Thymus (tissue), 14 donors: ENCODE measurements at places on chromosomes 13 and 19. TPM values are rescaled to one million over a fixed set of nuclear protein-coding genes. Genes with fewer than 3 reads are reported as not detected.

LAIR1 gene
- 127 TPM for total RNA-seq

CGB2 gene
- not detected for total RNA-seq

GRCh38 chr13:38518328-38518727, 168.5 kb upstream of the FREM2 start:
- DNase-seq = no peak

- no peak for DNase-seq
Observed at GRCh38 chr19:13693889-13694288, 70.4 kb upstream of the MRI1 start.

GRCh38 chr19:46365561-46365960, 18.7 kb downstream of the PPP5C start:
- no peak for DNase-seq

- no peak for DNase-seq
Observed at GRCh38 chr13:25910991-25911419, 140.8 kb downstream of the SHISA2 start.

CLEC4G gene
- total RNA-seq = 0.52 TPM

DNA sequence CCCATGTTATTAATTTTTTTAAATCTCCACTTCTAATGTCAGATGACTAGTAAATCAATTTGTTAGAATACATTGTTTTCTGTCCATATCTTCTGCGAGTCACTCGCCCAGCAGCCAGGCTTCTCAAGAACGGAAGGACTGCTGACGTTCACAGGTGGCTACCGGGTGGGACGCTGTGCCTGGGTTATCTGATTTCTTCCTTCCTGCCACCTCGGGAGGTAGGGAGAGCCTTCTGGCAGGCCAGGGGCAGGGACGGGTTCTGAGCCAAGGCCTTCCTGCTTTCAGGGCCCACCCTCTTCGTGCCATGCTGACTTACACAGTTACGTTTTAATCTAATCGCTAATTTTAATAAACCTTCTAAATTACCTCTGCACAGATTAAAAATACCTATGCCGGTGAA, 7.9 kb upstream of the C1QTNF9 start:
- DNase-seq = no peak

GRCh38 chr19:10763411-10763810, 45.5 kb downstream of the DNM2 start:
- no peak for DNase-seq

GRCh38 chr19:1653300-1653628, 849 bp upstream of the TCF3 start:
- DNase-seq = no peak

GRCh38 chr19:524062-524674, 7.4 kb upstream of the CDC34 start:
- DNase-seq = no peak

DNA sequence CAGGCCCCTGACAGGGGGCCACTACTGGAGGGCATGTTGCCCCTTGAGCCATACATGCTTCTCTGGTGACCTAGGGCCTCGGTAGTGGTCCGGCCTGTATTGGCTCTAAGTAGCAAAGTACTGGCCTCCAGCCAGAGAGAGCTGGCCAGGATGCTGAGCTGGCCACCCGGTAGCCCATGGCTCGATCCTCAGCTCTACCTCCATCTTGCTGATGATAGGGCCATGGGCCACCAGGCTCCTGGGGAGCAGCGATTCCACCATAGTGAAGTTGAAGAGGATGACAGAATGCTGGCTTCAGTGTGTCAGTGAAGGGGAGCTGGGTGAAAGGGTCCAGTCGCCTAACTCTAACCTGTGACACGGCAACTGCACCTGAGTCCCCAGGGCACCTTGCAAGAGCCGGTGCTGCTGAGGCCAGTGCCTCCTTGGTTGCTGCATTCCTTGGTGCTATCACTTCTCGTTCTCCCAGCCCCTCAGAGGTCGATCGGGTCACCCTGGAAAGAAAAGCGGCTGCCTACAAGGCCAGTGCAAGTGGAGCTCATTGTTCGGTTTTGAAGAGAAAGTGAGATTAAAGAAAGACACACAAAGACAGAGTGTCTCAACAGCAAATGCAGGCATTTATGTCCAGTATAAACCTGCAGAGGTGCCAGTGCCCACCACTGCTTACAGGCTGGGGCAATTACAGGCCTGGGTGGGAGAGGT, 5.0 kb downstream of the FPR3 start:
- no peak for DNase-seq

GRCh38 chr13:20565115-20565736, 1.7 kb upstream of the IFT88 start:
- DNase-seq = no peak

GRCh38 chr19:33826521-33826920, 29.9 kb downstream of the KCTD15 start:
- DNase-seq = no peak

TBCB gene
- total RNA-seq = 186 TPM

DNA sequence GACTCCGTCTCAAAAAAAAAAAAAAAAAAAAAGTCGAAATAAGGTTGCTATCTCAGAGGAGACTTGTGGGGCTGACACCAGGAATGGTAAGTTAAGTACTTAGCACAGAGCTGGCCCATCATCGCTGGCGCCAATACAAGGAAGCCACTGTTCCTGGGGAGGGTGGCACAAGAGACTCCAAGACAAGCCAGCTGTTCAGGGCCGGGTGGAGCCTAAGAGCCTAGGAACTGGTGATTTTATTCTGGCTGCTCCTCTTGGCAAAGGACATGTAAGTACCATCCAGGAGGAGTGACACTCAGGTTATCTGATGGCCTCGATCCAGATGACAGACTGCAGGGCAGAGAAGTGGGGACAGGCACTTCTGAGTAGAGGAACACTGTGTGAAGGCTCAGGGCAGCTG, 3.8 kb downstream of the ELOF1 start:
- no peak for DNase-seq

DNA sequence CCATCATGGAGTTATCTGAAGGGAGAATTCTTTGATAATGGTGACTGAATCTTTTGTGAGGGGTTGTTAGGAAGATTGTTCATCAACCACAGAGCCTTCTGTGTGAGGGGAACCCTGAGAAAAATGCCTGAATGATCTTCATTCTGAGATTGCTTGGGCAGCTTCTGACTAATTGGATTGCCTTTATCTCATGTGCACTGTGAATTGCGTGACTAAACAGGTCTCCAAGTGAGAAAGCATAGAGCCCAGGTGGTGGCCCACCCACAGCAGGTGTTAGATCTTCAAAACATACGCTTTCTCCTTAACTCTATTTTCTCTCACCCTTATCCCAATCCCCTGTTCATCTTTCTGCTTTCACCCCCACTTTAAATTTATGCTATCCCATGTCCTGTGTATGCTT, 58.3 kb downstream of the DOCK9 start:
- no peak for DNase-seq

DNA sequence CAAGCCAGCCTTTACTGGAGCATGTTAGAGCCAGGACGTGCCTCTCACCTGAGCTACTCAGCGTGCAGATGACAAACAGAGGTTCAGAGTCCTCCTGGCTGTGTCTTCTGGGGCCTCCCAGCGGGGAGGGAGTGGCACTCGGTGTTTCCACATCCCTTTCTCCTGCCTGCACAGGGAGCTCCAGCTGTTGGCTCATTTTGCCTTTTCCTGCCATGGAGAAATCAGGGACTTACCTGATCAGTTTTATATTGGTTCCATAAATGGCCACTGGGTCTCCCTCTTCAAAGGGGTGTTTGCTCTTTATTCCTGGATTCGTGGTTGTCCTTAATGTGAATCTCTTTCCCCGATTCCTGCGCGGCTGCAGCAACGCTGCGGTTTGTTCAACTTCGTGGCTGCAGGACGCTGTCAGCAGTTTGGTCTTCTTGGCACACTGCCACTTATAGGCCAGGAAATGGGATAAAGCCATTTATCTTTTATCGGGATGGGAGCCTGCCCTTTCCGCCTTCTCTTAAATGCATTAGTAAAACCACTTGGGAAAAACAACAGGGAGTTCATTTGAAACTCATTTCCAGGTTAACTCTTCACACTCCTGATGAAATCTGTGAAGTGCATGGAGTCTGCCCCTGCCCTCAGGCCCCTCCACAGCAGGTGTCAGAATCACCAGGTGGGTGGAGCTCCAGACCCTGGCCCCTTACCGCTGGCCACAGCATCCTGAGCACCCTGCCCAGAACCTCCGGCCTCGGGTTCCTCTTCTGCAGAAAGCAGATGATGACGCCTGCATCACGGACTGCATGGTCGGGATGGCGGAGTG, 39.8 kb upstream of the MCF2L start:
- no peak for DNase-seq

- DNase-seq = no peak
Observed at GRCh38 chr19:45474606-45475521, 7.1 kb downstream of the FOSB start.

- no peak for DNase-seq
Observed at GRCh38 chr19:2524840-2525723, 49.2 kb downstream of the GADD45B start.

GNG7 gene
- total RNA-seq = 0.71 TPM

DNA sequence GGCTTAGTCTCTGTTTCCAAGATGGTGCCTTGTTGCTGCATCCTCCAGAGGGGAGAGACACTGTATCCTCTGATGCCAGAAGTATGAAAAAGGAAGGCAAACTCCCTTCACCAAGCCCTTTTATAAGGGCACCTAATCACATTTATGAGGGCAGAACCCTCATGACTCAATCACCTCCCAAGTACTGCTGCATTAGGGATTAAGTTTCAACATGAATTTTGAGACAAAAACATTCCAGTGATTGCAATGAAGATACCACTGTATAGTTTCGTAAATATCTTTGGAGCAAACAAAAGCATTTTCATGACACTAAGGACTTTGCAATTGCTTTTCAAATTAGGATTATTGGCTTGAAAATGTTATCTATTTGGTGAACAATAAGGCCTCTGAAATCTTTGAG, 63.8 kb downstream of the RNF17 start:
- DNase-seq = no peak

GRCh38 chr13:26022538-26023292, 29.1 kb downstream of the SHISA2 start:
- no peak for DNase-seq

GRCh38 chr13:24742977-24743376, 21.0 kb upstream of the RNF17 start:
- no peak for DNase-seq

DNA sequence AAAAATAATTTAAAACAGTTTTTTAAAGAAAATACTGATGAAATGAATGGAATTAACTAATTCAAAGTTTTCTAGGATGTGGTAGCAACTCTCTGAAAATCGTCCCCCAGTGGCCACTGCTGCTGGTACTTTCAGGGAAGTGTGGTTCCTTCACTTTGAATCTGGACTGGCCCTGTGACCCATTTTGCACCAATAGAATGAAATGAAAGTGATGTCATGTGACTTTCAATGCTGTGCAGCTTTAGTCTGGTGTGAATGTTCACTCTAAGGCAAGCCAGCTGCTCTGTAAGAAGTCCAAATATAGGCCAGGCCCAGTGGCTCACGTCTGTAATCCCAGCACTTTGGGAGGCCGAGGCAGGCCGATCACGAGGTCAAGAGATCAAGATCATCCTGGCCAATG, 26.4 kb upstream of the HNRNPA1L2 start:
- no peak for DNase-seq

MYH14 gene
- total RNA-seq = 1.6 TPM

DNA sequence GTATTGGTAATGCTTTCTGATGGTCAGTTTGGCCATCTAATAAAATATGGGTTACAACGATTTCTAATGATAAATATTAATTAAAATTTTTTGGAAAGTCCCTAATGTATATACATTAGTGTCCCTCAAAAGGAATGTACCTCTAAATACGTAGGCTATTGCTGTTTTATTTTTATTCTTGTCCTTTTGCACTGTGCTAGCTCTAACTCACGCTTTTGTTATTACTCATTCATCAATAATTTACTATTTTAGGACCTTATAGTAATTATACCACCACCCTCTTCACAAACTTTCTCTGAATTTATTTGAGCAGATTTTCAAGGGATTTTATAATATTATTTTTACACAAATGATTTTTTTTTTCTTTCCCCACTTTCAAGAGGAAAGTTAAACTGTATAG, 795.9 kb upstream of the PCDH9 start:
- DNase-seq = no peak

UNC13A gene
- total RNA-seq = 0.19 TPM

OCEL1 gene
- 6.2 TPM for total RNA-seq

DIAPH3 gene
- 4.5 TPM for total RNA-seq

IRGC gene
- not detected for total RNA-seq

- no peak for DNase-seq
Observed at GRCh38 chr19:8224394-8225145, 15.4 kb downstream of the CERS4 start.

DNA sequence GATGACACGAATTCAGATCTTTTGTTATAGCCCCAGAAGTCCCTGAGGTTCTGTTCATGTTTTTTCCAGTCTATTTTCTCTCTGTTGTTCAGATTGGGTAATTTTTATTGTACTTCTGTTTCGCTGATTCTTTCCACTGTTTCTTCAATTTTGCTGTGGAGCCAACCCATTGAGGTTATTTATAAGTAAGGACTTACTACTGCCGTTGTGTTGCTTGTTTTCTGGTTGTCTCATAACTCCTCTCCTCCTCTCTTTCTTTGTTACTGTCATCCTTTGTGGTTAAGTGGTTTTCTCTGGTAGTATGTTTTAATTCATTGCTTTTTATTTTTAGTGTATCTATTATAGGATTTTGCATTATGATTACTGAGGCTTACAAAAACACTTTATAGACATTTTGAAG, 48.7 kb upstream of the GAS6 start:
- DNase-seq = no peak

DNA sequence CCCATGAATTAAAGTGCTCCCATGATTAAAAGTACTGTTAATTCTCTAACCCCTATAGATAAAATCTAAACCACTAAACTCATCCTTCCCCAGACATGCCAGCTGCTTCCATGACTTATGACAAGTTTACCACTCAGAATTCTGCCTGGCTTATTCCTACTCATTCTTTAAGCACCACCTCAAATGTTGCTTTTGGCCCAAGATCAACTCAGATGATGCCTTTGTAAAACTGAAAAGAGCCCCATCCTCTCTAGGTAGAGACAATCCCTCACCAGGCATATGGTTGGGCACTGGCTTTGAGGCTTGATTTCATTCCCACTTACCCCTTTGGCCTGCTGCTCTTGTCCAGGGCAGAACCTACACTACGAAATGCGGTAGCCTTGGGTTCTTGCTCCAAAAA, 250.0 kb downstream of the DNAJC15 start:
- DNase-seq = no peak

DNA sequence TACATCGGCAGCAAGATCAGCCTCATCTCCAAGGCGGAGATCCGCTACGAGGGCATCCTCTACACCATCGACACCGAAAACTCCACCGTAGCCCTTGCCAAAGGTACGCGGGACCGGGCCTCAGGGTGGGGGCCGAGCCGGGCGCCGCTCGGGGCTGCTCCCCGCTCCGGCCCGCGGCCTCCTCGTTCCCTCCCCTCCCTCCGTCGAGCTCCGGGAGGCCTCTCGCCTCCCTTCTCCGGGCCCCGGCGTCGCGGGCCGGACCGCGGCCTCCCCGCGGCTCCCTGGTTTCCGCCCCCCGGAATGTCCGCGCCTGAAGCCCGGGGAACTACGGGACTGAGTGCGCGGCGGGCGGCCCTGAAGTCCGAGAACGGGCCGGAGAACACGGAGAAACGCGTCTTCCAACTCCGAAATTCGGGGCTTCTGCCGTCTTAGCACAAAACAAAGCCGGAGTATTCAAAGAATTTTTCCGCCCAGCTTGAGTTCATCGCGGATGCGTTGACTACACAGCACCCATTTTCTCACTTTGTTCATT, 423 bp downstream of the LSM14A start:
- DNase-seq = no peak

MPHOSPH8 gene
- 17.4 TPM for total RNA-seq

- DNase-seq = no peak
Observed at GRCh38 chr13:98741741-98742435, 10.6 kb downstream of the SLC15A1 start.
